GM12891 (cell line): ENCODE measurements at places on chromosomes 3 and 15.

GRCh38 chr3:124636863-124637296 lies 93.4 kb upstream of the UMPS start:
- DNase-seq, result no peak

- DNase-seq, result no peak
Measured at GRCh38 chr3:189947948-189948723, 172.6 kb downstream of the P3H2 start.

DNA sequence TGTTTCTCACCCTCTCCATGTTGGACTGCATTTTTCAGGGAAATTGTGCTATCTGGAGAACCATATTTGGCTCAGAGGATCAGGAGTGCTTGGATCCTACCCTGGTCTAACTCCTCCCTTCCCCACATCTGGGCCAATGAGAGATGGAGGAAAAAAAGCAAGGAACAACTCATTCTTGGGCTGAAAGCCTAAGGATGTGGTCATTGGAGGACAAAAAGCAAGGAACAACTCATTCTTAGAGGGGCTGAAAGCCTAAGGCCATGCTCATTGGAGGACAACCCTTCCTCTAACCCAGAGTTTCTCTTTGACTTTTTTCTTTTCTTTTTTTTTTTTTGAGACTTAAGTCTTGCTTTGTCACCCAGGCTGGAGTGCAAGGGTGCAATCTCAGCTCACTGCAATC lies 48.6 kb upstream of the CHRNB4 start:
- DNase-seq, result no peak

GRCh38 chr3:141979050-141979671 lies 102.7 kb downstream of the ATP1B3 start:
- no peak for DNase-seq

GRCh38 chr15:67146234-67146633 lies 80.8 kb downstream of the SMAD3 start:
- DNase-seq, result no peak

DNA sequence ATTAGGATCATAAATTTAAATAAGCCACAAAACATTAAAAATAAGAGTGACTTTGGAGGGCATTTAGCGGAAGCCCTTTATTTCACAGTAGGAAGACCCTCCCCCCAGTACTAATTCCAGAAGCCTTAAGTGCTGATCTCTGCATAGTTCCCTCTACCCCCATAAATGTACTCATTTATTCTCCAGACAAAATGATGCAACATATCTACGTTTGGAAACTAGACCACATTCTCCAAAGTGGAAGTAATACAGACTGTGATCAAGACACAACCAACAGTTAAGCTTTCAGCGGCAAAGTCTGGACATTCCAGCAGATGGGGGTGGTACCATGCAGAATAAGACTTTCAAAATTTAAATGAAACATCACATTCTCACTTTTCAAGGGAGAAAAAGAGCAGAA lies 44.8 kb upstream of the RPS17 start:
- no peak for DNase-seq

- no peak for DNase-seq
Measured at GRCh38 chr15:87577336-87577735, 679.2 kb downstream of the NTRK3 start.

DNA sequence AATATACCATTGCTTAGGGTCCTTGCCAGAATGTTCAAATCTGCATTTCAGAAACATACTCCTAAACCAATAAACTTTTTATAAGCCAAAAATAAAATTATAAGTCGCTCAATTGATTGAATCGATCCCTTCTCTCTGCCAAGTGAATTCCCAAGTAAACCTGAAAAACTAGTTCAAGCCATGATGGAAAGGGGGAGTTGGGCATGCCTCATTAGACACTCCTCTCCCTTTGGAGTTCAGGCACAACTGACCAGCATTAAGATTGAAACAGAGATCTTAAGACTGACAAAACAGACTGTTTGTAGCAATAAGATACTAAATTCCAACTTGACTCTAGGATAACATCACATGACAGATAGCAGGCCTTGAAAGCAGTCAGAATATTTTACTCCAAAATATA lies 113.7 kb upstream of the RASGRP1 start:
- no peak for DNase-seq

DNA sequence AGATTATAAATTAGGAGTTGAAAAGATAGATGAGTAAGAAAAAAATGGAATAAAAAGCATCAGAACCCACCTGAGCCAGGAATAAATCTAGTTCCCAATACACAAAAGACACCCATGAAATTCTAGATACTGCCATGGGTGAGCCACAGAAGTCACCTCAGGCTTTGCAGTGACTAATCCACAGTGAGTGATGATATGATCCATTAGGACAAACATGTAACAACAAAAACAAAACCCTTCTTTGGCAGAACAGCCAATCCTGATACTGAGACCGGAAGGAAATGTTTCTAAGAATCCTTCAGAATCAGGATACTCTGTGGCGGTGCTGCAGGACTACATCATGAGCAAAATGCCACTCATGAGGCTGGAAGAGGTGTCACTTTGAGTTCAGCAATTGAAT lies 15.0 kb upstream of the MINDY4B start:
- no peak for DNase-seq

DNA sequence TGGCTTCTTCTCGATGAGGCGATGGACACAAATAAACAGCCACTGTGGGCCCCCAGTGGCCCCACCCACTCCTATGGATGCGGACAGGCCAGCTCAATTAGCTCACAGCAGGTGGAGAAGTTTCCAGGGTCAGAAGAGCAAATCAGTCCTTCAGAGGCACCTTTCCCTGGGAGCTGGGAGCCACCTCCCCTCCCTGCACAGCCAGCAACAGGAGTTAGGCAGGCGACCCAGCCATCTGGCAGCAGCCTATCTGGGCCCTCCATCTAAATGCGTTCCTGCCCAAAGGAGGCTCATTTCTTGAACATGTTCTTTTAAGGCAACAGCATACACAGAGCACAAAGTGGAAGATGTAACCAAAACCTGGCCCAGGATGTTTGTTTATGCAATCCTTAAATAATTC lies 211.9 kb upstream of the ARRDC4 start:
- no peak for DNase-seq

- no peak for DNase-seq
Measured at GRCh38 chr3:143567823-143568222, 280.4 kb downstream of the SLC9A9 start.

DNA sequence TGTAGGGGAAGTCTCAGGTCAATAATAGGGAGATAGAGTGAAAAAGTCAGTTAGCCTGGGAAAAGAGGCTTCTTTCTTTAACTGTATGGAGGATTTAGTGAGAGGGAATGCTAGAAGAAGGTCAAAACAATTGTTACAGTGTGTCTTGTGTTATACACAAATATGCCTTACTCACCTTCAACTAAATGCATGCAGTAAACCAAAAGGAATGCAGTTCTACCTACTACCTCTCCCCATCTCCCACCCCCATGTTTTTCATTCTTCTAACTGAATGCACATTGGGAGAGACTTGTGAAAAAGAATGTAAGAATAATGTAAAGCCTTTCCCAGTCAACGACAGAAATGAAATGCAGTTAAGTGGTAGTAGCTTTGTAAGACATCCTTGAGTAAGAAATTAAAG lies 33.8 kb downstream of the CCDC66 start:
- no peak for DNase-seq

- DNase-seq, result peak; percentile 56
Measured at GRCh38 chr15:88450125-88450798, 16.9 kb downstream of the MRPL46 start.

- no peak for DNase-seq
Measured at GRCh38 chr15:91876187-91876586, 22.7 kb downstream of the SLCO3A1 start.

GRCh38 chr3:7285505-7285904 lies 424.6 kb downstream of the GRM7 start:
- no peak for DNase-seq

DNA sequence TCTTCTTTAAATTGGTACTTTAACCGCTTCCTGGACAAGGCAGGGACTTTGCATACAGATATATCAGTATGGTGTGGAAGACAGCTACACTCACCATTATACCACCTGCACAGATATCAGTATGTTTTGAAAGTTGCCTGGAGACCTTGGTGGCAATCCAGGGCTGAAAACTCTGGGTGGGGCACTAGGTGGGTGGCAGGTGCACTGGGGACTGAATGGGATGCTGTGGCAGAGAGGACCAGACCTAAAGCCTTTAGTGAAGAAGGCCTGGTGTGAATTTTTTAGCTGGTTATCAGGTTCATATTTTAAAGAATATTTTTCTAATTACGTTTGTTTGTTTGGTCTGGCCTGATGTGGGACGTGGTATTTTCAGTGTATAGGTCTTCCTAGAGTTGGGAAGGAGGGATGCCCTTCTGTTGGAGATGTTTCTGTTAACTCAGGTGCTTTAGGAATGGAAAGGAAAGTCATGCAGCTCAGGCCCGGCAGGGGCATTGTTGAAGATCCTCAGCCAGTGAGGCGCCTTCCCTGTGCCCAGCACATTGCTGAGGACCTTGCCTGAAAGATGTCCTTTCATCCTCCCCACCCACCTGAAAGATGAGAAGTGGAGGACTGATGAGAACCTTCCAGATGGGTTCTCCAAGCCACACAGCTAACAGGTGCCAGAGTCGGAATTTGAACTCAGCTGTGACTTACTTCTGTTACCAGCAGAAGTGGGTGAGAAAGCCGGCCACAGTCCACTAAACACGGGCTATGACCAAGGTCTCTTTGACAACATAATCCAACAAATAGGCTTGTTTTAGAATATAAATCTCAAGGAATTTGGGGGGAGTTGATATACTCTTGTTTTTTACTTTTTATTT lies 77.3 kb downstream of the APBA2 start:
- DNase-seq, result no peak

DNA sequence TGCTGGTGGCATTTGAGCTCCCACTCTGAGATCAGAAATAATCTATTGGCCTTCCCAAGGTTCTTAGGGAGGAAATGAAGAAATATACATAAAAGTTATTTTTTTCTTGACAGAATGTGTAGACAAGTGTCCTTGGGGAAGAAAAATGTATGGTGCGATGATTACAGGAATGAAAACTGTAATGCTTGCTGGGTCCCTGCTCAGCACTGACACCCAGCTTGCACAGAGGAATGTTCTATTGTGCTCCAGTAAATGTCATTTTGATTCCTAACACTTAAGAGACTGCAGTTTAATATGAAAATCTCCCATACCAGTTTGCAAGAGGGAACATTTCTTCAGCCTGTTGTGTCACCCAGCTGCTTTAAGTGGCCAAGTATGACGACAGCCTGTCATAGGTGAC lies 271.3 kb upstream of the TPM1 start:
- DNase-seq, result no peak

GRCh38 chr15:51966192-51966591 lies 5.4 kb downstream of the LEO1 start:
- no peak for DNase-seq

DNA sequence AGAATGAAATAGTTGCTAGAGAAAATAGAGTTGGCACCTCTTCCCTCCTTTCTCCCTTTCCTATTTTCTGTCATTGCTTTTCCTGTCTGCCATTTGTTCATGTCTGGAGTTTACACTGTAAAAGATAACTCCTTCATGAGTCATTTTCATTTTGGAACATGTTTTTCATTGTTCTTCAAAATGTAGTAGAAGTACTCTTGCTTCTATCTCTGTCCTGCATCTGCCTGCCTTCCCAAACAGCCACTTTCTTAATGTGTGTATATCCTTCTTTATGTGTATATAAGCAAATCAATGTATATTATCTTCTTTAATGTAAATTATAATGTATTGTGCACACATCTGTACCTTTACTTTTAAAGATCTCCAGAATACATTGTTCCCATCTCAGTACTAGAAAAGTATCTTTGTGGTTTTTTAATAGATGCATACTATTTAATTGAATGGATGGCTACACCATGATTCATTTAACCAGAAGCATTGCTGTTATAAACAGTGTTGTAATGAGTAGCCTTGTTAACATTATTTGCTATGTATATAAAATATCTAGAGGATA lies 41.1 kb downstream of the TSC22D2 start:
- no peak for DNase-seq

DNA sequence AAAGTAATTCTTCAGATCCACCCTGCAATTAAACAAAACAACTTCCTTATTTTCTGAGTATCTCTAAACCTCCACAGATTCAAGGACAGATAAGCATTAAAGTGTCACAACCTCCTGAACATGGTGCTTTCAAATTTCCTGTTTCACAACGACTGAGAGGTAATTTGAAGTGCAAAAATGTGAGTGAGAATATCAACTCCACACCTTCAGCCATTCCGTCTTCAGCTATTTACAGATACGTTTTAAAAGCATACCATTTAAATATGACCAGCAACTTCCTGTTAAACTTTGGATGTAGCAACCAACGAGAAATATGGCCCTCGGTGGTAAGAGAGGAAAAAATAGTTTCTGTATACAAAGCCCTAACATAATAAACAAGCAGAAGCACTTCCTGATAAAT lies 32.1 kb upstream of the PCSK6 start:
- DNase-seq, result no peak

GRCh38 chr3:56277236-56277635 lies 191.0 kb downstream of the ERC2 start:
- DNase-seq, result no peak

DNA sequence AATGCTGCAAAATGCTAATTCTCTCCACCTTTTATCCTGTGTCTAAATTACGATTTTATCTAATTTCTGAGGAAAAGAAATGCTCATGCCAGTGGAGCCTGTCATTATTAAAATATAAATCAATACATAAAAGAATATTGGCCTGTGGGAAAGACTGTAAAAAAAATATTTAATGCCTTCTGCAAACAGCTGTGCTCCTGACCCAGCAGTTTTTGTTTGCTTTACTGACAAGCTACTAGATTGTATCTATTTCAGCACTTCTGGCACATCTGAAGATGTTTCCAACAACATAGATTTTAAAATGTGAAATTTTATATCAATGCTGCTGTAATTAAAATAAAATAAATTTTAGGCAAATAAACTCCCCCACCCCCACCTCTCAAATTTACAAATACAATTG lies 493.6 kb upstream of the AGTR1 start:
- DNase-seq, result no peak

DNA sequence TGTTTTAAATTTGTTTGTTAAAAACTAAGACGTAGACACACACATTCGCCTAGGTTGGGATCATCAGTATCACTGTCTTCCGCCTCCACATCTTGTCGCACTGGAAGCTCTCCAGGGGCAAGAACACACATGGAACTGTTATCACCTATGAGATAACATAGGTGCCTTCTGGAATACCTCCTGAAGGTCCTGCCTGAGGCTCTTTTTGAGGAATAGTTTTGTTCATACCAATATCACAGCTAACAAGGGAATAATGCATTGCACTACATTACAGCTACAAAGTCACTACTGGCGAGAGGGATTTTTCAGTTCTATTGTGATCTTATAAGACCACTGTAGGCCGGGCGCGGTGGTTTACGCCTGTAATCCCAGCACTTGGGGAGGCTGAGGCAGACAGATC lies 29.9 kb downstream of the ZWILCH start:
- no peak for DNase-seq

- no peak for DNase-seq
Measured at GRCh38 chr3:28699283-28699682, 350.7 kb upstream of the AZI2 start.

- DNase-seq, result no peak
Measured at GRCh38 chr15:25510146-25510545, 71.3 kb upstream of the UBE3A start.

GRCh38 chr15:69469467-69470201 lies 17.0 kb downstream of the RPLP1 start:
- no peak for DNase-seq

- no peak for DNase-seq
Measured at GRCh38 chr3:14323401-14324223, 78.8 kb upstream of the SLC6A6 start.
